ENCODE measurements at places on chromosomes 3 and 15. TPM values are rescaled to one million over a fixed set of nuclear protein-coding genes. Genes with fewer than 3 reads are reported as not detected.

DNA sequence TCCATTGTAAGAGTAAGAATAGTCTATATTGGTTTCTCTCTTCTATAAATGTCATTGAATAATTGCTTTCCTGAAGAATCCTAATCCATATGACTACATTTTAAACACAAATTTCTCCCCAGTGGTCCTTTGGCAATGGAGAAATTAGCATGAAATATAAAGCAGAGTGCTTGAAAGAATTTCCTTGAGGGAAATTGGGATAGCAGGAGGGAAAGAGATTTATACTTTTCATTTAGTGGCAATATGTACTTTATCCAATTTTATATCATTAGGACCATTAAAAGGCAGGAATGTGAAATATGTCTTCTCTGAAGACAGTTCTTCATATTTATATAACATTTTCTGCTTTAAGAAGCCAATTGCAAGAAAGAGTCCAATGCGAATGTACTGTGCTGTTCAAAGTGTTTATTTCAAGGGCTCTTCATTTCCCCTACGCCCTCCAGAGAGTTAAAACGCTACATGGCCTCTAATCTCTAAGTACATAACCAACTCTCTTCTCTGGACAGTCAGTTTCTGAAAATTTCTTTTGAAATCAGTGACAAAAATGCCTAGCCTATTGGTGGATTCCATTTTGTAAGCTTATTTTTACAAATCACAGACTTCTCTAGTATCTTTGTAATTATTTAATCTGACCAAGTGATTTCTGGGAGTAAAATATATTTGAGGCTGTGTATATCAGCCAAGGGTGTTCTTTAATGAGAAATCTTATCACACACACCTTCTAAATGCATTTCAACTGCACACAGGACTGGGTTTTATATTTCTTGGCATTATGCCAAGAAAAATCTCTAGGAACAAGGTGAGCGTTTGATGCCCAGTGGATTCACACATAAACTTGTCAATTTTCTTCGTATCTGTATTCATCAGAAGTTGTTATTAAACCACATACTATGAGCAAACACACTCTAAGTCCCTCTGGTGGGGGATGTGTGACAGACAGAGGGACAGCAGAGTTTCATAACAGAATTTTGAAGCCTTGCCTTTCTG lies 51.2 kb downstream of the KCNAB1 start:
- no peak for DNase-seq

The ILDR1 gene
- total RNA-seq, result 27.6 TPM

The GOLGA8G gene
- not detected for total RNA-seq

The STAC gene
- total RNA-seq, result 0.24 TPM

The CHCHD4 gene
- 18.9 TPM for total RNA-seq

GRCh38 chr15:48176957-48177356 lies 1.1 kb downstream of the MYEF2 start:
- DNase-seq, result no peak

The SLC24A5 gene
- total RNA-seq, result not detected

GRCh38 chr15:71691458-71692417 lies 118.6 kb upstream of the NR2E3 start:
- DNase-seq, result no peak

DNA sequence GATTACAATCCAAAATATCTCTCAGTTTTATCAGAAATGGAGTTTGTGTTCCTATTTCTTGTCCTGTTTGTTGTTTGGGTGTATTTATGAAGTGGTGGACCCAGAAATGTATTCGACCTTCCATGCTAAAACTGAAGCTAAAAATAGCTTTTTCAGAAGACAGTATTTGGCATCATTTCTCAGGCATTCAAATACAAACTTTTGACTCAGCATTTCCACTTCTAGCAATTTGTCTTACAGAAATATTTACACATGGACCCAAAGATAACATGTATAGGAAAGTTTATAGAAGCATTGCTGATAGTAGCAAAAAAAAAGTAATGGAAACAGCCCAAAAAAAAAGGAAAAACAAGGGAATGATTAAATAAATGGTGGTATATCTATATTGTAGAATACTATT lies 156.3 kb downstream of the HCN4 start:
- no peak for DNase-seq

The UACA gene
- total RNA-seq, result 61.1 TPM

The SEMA5B gene
- total RNA-seq, result 0.59 TPM

- DNase-seq, result no peak
Measured at GRCh38 chr3:9861626-9862130, 17.9 kb upstream of the RPUSD3 start.

DNA sequence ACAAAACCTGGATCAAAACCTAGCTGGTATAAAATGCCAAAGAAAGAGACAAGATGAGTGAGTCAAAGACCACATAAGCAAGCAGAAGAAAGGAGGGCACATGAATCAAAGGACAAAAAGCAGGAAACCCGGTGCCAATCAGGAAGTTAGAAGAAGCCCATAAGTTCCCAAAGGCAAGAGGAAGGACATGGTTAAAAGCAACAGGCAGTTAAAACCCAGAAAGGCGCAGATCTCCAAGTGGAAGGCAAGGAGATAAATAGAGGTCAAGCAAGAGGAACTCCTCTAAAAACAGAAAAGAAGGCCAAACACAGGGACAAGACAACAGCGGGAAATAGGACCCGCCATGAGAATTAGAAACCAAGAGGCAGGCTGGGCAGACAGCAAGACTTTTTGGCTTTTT lies 4.4 kb downstream of the TMOD2 start:
- no peak for DNase-seq

The MUC4 gene
- 356 TPM for total RNA-seq
